ENCODE measurements at places on chromosomes 5 and 9.

GRCh38 chr9:97694769-97695168 is 2.4 kb downstream of the XPA start:
- DNase-seq, result no peak

DNA sequence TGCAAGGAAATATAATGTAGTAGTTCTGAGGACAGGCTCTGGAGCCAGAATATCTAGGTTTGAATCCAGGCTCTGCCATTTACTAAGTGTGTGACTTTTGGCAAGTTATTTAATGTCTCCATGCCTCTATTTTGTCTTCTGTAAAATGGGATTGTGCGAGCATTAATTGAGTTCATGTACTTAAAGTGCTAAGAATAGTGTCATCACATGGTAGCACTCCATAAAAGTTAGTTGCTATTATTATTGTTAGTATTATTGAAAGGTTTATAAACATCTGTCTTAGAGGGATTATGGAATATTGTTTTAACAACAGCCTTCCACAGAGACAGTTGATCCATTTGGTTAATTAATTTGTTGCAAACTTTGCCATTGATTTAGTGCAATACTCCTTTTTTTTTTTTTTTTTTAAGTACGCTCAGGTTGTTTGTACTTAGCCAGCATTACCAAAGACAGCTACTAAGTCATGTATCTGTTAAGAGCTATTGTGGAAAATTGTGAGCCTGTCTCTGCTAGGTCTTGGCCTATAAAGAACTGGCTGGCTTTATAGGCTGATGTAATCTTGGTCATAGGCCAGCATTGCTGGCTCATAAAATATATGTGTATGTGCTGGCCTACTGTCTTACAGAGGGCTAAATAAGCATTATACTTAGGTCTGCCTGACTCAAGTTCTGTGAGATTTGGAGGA is 174.7 kb downstream of the WDR70 start:
- DNase-seq, result peak; percentile 68

- no peak for DNase-seq
Observed at GRCh38 chr5:158857371-158857770, 242.3 kb downstream of the EBF1 start.

DNA sequence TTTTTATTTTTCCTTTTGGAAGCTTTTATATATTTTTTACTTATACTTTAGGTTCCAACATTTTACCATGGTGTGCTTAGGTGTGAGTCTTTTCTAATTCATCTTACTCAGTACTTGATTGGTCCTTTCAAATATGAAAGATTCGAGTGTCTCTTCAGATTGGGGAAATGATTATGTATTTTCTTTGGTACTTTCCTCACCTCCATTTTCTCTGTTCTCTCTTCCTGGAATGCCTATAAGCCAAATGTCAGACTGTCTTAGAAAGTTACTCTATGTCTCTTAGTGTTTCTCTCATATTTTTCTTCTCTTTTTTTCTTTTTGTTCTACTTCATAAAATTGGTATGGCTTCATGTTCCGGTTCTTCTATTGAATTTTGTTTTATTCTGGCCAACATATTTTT is 119.6 kb upstream of the SV2C start:
- DNase-seq, result no peak

DNA sequence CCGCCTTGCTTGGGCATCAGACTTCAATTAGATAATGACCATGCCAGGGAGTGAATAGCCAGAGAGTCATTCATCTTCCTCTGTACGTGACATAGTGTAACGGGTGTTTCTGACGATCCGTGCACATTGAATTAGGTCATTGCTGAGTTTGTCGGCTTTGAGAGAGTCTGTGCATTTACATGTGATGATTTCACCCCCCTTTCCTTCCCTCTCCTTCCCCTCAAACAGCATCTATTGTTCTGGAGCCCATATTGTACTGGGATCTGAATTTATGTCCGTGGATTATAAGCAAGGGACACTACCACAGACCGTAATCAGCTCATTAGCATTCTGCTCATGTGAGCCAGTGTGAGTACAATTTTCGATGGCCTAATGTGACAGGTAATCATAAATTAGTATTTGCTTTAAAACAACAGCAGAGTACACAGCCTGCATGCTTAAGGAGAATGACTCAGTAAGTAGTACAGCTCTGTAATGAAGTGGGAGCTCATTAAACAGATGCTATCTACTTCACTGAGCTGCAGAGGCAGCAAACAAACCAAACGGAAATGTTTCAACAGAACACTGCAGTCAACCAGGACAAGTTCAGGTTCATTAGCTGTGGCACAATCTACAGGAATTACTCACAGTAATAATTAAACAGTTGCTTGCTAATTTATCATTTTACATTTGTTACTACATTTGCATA is 302.1 kb downstream of the CSNK1G3 start:
- DNase-seq, result no peak

- DNase-seq, result peak; percentile 86
Observed at GRCh38 chr9:21801683-21802417, 586 bp upstream of the MTAP start.

- no peak for DNase-seq
Observed at GRCh38 chr9:25377039-25377438, 301.2 kb downstream of the TUSC1 start.

DNA sequence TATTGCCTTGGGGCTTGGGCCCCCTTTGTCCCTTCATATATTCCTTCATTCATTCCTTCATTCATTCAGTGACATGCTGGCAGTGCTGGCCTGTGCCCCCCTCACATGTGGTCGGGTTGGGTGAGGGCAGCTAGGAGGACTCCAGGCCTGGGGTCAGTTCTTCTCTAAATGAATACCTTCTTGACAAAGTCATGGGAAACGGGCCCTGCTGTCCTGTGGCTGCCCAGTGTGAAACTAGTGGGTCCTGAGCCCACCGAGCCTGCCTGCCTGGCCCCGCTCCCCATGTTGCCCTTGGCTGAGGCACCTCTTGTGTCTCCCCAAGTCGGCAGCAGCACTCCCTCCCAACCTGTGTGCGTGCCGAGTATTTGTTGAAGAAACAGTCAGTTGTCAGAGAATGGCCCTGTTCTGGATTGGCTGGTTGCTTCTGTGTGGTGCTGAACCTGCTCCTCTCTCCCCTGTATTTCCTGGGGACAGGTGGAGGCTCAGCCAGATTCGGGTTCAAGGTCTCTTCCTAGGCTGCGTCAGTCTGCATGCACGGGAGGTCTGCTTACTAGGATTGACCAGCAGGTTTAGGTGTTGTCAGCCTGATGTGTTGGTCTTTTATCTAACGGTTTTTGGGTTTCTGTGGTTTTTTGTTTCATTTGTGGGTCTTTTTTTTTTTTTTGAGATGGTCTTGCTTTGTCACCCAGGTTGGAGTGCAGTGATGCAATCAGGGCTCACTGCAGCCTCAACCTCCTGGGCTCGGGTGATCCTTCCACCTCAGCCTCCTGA is 3.0 kb upstream of the CEL start:
- no peak for DNase-seq

- DNase-seq, result no peak
Observed at GRCh38 chr9:129632460-129632859, 6.5 kb downstream of the NTMT1 start.

Data from brain microvascular endothelial cell (primary cell).